M059J (cell line): ENCODE measurements at places on chromosomes 5 and 9. TPM values are rescaled to one million over a fixed set of nuclear protein-coding genes. Genes with fewer than 3 reads are reported as not detected.
A peak's percentile ranks its signal among the peaks of the same experiment; 100 is the strongest.

DNA sequence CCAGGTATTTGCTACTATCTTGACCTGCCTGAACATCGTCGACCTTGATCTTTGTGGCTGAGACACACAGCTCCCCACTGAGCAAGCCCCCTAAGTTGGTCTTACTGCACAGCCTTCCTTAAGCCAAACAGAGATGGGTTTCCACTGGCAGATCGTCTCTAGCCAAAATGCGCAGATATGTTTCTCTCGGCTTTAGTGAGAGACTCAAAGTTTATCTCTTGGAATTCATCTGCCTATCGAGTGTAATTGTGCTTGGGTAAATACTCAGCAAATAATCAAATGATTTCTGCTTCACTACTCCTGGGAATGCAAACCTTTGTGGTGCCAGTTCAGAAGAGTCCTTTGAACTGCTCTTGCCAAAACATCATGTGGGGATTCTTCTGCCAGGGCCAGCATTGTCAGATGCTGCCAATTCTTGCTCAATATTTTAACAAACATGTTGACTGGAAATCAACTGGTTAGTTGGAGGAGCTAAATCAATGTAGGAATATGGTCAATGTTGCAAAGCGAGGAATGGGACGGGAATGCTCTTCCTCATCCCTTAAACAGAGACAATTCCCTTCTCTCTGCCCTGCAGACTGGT lies 141.2 kb upstream of the SLC28A3 start:
- no peak for DNase-seq

DNA sequence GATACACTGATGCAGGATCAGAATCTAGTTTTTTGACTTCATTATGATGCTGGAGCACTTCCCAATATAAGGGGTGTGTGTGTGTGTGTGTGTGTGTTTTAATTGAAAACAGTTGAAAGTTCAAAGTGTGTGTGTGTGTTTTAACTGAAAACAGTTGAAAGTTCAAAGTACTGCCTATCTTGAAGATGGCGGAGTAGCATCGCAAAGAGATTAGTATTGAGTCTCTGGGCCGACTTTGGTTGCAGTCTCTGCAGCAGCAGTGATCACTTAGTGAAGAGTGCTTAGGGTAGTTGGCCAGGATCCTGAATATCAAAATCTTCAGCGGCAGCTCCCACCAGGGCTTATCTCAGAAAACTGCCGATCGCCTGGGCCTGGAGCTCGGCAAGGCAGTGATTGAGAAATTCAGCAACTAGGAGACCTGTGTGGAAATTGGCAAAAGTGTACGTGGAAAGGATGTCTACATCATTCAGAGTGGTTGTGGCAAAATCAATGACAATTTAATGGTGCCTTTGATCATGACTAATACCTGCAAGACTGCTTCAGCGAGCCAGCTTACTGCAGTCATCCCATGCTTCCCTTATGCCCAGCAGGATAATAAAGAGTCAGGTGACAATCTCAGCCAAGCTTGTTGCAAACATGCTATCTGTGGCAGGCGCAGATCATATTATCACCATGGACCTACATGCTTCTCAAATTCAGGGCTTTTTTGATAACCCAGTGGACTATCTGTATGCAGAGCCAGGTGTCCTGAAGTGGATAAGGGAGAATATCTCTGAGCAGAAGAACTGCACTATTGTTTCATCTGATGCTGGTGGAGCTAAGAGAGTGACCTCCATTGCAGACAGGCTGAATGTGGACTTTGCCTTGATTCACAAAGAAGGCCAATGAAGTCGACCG lies 7.3 kb upstream of the SCAI start:
- no peak for DNase-seq

DNA sequence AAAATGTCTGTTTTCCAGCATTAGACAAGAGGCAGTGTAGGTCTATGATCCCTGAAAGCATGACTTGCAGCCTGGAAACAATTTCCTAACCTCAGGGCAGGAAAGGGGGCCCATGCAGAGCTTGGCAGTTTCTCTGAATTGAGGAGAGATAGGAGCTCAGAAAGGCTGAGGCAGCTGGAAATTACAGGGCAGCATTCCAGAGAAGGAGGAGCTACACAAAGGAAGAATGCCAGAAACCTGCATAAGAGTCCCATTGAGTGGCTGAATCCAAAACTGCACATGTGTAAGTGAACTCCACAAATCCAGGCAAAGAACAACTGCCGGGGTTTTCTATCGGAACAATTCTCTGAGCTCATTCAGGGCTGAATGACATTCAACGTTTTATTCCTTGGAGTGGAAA lies 346.8 kb downstream of the PIK3R1 start:
- DNase-seq, result peak; percentile 76

- DNase-seq, result no peak
These were observed 14.6 kb downstream of the FGF1 start for GRCh38 chr5:142671266-142671665.

The SLC12A2 gene
- total RNA-seq, result 25.0 and 48.9 TPM in 2 replicates

The ETF1 gene
- total RNA-seq, result 74.2 and 91.3 TPM in 2 replicates

The PLCXD3 gene
- 1.3 and 2.4 TPM in 2 replicates for total RNA-seq
